Astrocyte (in vitro differentiated cells and primary cell): ENCODE measurements at places on chromosomes 12 and 14.
A peak's percentile ranks its signal among the peaks of the same experiment; 100 is the strongest.

DNA sequence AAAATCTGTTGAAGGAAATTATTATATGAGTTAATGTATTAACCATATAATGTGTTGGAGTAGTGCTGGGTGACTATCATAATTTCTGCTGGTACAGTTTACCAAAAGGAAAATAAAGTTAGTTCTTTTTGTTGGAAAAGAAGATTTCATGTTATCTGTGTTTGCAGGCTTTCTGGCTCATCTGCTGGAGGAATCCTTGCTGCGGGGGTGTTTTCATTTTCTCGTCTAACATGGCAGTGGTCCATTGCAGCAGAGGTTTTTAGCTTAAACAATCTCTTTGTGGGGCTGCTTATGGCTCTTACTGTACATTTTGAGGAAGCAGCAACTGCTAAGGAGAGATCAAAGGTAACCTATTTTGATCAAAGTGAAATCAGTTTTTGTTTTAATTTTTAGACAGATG is 24.1 kb downstream of the TMEM260 start:
- no peak for DNase-seq
- H3K4me3 ChIP-seq, result no peak overlapping the region
- no peaks in the 10 kb centered on the region for H3K4me1 ChIP-seq
- no peaks in the 10 kb centered on the region for H3K27me3 ChIP-seq

DNA sequence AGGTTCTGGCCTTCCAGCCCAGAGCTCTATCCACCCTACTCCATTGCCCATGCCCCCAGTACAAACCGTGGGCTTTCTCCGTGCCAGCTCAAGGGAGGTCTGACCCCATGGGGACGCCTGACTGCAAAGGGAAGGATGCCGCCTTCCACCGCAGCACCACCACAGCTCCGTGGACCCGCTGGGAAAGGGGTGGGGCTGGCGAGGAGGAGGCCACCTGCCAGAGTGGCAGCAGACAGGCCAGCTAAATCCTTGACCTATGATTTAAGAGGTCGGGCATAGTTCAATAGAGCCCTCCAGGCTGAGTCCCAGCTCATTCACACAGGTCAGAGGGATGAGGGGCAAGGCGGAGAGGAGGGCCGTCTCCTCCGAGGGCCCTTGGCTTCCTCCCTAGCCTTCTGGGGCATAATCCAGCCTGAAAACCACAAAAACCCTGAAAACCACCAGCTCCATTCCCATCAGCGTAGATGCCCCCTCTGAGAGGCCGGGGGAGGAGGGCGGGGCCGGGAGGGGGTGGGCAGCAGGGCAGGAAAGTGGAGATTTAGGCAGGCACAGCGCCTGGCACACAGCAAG is 14.9 kb upstream of the FIGNL2 start:
- peaks cover 5% of the 10 kb centered on the region for H3K27me3 ChIP-seq
- H3K36me3 ChIP-seq, result no peaks in the 10 kb centered on the region
- no peak for DNase-seq
- H3K4me1 ChIP-seq, result peaks cover 15% of the 10 kb centered on the region

- H3K36me3 ChIP-seq, result no peaks in the 10 kb centered on the region
- no peak for DNase-seq
- H3K4me3 ChIP-seq, result peak within 1 kb of the TSS; percentile 33
- H3K27me3 ChIP-seq, result peaks cover 44% of the 10 kb centered on the region
- no peak within 1 kb of the TSS for H3K27ac ChIP-seq
- H3K4me1 ChIP-seq, result no peaks in the 10 kb centered on the region
These were observed at the start of gene SMOC1 for GRCh38 chr14:69879175-69880043. SMOC1 (plus strand) TSS chr14:69879416; CDS start chr14:69879679, 263 bp downstream.

GRCh38 chr14:92266216-92266615 is 56.7 kb upstream of the SLC24A4 start:
- no peaks in the 10 kb centered on the region for H3K4me1 ChIP-seq
- H3K27me3 ChIP-seq, result peaks cover 2% of the 10 kb centered on the region
- DNase-seq, result no peak
- no peak overlapping the region for H3K27ac ChIP-seq
- H3K4me3 ChIP-seq, result no peak overlapping the region

DNA sequence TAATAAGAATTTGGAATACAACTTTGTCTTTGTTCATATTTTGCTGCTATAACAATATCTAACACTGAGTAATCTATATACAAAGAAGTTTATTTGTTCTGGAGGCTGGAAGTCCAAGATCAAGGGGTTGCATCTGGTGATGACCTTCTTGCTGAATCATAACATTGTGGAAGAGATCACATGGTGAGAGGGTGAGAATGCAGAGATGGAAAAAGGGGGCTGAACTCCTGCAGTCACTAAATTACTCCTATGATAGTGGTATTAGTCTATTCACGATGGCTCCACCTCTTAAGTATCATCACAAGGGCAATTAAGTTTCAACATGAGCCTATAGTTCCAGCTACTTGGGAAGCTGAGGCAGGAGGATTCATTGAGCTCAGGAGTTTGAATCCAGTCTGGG is 4.5 kb upstream of the AKAP6 start:
- H3K4me1 ChIP-seq, result no peaks in the 10 kb centered on the region
- H3K4me3 ChIP-seq, result no peak overlapping the region
- DNase-seq, result no peak
- no peak overlapping the region for H3K27ac ChIP-seq
- no peaks in the 10 kb centered on the region for H3K36me3 ChIP-seq

DNA sequence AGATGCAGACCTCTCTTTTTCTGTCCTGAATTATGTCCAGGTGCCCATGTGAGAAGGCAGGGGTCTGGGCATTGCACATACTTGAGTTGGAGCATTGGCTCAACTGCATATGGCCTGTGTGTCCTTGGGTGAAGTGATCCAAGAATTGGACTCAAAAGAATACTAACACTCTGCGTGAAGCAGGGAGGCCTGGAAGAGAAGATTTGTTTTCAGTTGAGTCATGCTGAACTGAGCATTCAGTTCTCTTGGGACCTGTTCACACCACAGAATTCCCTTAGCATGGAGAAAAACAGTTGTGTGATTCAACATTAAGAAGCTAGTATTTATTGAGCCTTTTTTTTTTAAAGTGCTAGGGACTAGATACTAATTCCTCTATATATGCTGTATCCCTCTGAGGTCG is 164.7 kb upstream of the TBX3 start:
- H3K27me3 ChIP-seq, result no peaks in the 10 kb centered on the region
- peak; percentile 55 for DNase-seq
- no peaks in the 10 kb centered on the region for H3K4me1 ChIP-seq
- no peak overlapping the region for H3K27ac ChIP-seq
- no peak overlapping the region for H3K4me3 ChIP-seq

DNA sequence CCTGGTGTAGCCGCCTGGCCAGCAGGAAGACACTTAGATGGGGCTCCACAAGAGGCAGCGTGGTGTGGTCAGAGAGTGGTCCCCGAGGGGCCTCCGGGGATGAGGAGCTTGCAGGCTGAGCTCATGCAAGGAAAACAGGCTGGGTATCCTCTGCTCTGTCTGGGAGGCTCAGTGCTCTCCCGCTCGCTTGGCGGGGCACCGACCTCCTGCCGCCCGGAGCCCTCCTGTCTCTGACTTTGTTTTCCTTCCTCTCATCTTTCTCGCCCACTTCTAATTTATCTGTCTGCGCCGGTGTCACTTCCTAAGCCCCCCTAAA is 31.3 kb upstream of the DLK1 start:
- no peaks in the 10 kb centered on the region for H3K36me3 ChIP-seq
- peaks cover 27% of the 10 kb centered on the region for H3K4me1 ChIP-seq
- no peak overlapping the region for H3K4me3 ChIP-seq
- no peaks in the 10 kb centered on the region for H3K27me3 ChIP-seq
- no peak overlapping the region for H3K27ac ChIP-seq

DNA sequence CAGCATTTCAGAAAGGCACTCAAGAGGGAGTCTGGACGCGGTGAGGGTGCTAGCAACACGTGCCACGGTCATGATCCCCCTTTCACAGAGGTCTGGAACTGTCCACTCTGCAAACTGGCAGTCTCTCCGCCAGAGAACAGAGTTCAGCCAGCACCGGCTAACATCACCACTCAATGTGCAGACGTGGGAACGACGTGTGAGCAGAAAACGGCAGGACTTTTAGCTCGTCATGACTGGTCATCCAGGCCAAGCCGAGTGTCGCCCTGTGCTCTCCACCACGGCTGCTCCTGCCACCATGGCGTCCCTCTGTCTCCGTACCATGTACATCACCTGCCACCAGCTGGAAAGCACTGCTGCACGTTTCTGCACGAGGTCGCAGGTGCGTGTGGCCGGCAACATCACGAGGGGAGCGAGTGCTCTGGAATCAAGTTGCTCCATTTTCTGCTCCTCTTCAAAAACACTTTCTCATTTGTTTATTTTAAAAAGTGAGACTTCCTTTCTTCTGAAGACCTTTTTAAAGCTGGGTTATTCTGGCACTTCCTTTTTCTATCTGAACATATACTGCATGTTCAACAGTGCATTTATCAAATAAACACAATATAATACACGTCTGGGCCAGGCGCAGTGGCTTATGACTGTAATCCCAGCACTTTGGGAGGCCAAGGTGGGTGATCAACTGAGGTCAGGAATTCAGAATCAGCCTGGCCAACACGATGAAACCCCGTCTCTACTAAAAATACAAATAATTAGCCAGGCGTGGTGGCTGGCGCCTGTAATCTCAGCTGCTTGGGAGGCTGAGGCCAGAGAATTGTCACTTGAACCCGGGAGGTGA is 28.0 kb downstream of the SLC15A4 start:
- no peak overlapping the region for H3K4me3 ChIP-seq
- DNase-seq, result no peak
- peaks cover 37% of the 10 kb centered on the region for H3K36me3 ChIP-seq
- peaks cover 33% of the 10 kb centered on the region for H3K4me1 ChIP-seq
- no peaks in the 10 kb centered on the region for H3K27me3 ChIP-seq

- H3K4me3 ChIP-seq, result no peak overlapping the region
- no peaks in the 10 kb centered on the region for H3K27me3 ChIP-seq
- no peak overlapping the region for H3K27ac ChIP-seq
- H3K4me1 ChIP-seq, result no peaks in the 10 kb centered on the region
These were observed 616.6 kb downstream of the SLC16A7 start for GRCh38 chr12:60212159-60213000.

GRCh38 chr14:22524115-22524783 is 64.8 kb downstream of the DAD1 start:
- DNase-seq, result no peak
- H3K27ac ChIP-seq, result no peak overlapping the region
- no peaks in the 10 kb centered on the region for H3K36me3 ChIP-seq
- H3K27me3 ChIP-seq, result no peaks in the 10 kb centered on the region
- H3K4me1 ChIP-seq, result peaks cover 22% of the 10 kb centered on the region

DNA sequence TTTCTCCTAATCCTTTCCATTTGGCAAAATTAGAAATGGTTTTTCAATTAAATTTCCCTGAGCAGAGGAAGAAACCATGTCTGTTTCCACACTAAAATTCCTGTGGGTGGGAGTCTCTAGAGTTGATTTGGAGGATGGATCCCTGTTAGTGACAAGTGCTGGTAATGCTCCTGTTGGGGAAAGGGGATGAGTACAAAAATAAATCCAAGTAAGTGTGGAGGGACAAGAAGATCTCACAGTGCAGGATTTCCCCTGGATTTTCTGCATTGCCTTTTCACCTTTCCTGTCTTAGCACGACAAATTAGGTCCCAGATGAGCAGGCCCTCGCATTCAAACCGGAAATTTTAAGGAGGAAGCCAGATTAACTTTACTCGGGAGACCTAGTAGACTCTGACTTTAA is 107.5 kb downstream of the DAD1 start:
- no peaks in the 10 kb centered on the region for H3K36me3 ChIP-seq
- no peak overlapping the region for H3K27ac ChIP-seq
- peaks cover 6% of the 10 kb centered on the region for H3K27me3 ChIP-seq
- H3K4me3 ChIP-seq, result no peak overlapping the region
- H3K4me1 ChIP-seq, result peaks cover 16% of the 10 kb centered on the region

GRCh38 chr12:64583771-64584421 is 26.4 kb upstream of the RASSF3 start:
- no peak overlapping the region for H3K4me3 ChIP-seq
- H3K36me3 ChIP-seq, result no peaks in the 10 kb centered on the region
- DNase-seq, result no peak
- H3K27ac ChIP-seq, result no peak overlapping the region
- H3K27me3 ChIP-seq, result peaks cover 15% of the 10 kb centered on the region

- no peak overlapping the region for H3K4me3 ChIP-seq
- peak; percentile 51 for DNase-seq
- H3K4me1 ChIP-seq, result peaks cover 5% of the 10 kb centered on the region
- no peaks in the 10 kb centered on the region for H3K36me3 ChIP-seq
- no peaks in the 10 kb centered on the region for H3K27me3 ChIP-seq
These were observed 317.5 kb upstream of the KITLG start for GRCh38 chr12:88897723-88898122.

DNA sequence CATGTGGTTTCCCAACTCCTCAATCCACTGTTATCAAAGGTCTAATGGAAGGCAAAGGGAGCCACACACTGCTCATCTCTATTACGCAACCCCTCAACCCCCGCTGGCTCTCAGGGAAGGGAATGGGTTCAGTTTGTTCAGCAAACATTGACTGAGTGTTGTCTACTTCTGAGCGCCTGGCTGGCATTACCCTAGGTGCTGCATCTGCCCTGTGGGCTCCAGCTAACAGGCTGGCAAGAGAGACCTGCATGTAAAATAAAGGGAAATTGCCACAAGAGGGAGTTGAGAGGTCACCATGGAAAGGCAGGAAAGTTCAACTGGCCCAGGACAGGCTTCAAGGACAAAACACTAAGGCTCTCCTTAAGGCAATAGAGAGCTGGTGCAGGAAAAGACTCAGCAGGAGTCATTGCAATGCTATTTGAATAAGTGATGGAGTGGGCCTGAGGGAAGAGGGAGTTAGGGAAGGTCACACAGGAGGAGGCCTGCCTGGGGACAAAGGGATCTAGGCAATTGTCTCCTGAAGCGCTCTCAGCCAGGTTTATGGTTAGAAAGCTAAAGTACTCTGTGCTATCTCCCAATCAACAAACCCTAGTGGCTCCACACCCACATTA is 5.5 kb upstream of the ZNF740 start:
- H3K36me3 ChIP-seq, result peaks cover 4% of the 10 kb centered on the region
- H3K27me3 ChIP-seq, result no peaks in the 10 kb centered on the region
- H3K4me1 ChIP-seq, result peaks cover 25% of the 10 kb centered on the region
- H3K27ac ChIP-seq, result no peak overlapping the region

- no peaks in the 10 kb centered on the region for H3K36me3 ChIP-seq
- H3K4me1 ChIP-seq, result no peaks in the 10 kb centered on the region
- no peaks in the 10 kb centered on the region for H3K27me3 ChIP-seq
- no peak for DNase-seq
- no peak overlapping the region for H3K27ac ChIP-seq
These were observed 287.6 kb downstream of the FBXL14 start for GRCh38 chr12:1306817-1307216.

DNA sequence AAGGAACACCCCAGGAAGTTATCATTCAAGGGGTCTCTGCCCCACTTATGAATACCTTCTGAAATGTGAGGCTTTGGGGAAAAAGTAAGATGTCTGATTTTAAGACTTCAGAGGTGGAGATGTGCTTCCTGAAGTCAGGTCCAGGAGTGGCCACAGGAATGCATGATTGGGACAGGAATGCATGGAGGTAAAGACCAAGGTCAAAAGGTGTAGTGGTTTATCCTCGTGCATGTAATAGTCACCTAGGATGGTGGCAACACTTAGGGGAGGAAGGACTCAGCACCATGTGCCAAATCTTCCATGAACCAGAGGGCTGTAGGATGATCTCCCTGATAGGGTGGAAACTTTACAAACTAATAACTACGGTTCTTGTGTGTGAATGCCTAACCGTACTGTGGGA is 217.3 kb downstream of the C12orf75 start:
- H3K27me3 ChIP-seq, result no peaks in the 10 kb centered on the region
- no peaks in the 10 kb centered on the region for H3K36me3 ChIP-seq
- no peaks in the 10 kb centered on the region for H3K4me1 ChIP-seq
- H3K4me3 ChIP-seq, result no peak overlapping the region
- DNase-seq, result peak; percentile 44
